NCI-H2081 (cell line): ENCODE measurements at places on chromosomes 7 and 10.

DNA sequence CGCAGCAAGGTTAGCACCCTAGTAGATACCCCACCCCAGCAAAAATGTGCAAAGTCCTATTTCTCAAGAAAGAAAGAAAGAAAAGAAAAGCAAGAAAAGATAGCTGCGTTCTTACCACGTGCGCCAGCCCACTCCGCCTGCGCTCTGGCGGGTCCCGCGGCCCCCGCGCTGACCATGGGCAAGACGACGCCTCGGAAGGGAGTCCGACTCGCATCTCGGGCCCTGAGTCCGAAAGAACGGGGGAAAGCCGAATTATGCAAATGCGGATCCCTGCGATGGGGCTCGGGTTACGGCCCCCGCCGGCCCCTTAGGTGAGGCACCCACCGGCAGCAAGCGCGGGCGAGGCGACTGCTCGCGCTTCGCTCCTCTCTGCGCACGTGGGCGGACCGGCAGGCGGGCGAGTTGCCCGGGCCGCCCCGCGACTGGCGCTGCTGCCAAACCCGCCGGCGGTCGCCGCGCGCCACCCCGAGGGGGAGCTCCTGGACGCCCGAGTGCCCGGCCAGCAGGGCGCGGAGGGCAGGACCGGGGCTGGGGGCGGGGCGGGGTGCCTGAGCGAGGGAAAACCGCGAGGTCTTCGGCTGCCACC is 2.4 kb upstream of the EGR2 start:
- DNase-seq = no peak

DNA sequence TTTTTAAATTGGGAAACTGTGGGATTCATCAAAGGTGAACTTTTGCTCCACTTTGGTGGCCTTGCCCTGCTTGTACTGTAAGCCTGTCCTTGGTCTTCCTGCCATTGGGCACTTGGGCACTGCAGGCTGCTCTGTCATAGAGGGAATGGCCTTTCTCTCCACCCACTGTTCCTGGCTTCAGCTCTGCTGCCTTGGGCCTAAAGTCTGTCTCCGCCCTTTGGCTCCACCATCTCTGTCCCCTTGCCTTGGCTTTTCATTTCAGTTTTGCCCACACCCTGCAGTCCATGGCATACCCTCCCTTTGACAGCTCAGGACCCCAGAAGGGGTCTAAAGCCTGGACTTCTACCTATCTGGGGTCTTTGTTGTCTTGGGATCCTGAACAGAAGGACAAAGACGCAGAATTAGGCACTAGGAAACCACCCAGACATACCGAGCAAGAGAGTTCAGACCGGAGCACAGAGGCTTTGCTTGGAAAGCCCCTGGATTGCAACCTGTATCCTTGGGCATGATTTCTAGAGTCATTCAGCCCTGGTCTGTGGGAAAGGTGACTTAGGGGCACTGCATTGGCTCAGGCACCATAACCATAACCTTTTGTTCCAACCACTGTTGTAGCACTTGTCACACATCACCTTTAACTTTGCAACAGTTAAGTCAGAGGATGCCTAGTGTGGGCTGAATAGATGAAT is 5.2 kb upstream of the ARHGAP22 start:
- no peak for DNase-seq

- DNase-seq = no peak
Observed at GRCh38 chr10:70982443-70982842, 94.1 kb upstream of the PCBD1 start.

- DNase-seq = no peak
Observed at GRCh38 chr7:155618708-155619633, 25.5 kb upstream of the RBM33 start.

- DNase-seq = no peak
Observed at GRCh38 chr10:47031901-47032465, 120.8 kb downstream of the PTPN20 start.

DNA sequence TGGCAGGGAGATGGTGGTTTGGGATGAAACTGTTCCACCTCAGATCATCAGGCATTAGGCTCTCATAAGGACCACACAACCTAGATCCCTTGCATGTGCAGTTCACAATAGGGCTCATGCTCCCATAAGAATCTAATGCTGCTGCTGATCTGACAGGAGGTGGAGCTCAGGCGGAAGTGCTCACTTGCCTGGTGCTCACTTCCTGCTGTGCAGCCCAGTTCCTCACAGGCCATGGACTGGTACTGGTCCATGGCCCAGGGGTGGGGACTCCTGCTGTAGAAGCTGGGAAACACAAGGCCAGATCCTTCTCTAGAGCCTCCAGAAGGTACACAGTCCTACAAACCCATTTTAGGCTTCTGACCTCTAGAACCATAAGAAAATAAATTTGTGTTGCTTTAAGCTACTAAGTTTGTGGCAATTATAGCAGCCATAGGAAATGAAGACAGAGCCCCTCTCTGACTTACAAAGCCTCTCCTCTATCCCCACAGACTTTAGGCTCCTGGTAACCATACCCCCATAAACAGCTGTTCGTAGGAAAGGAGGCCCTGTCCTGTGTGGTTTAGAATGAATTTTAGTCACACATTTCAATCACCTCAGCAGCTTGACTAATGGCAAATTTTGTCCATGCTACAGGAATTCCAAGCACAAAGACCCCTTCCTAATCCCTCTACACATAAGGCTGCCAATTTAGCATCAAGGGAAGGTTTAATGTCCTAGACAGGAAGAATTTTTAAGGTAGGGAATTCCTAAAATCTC is 206.1 kb upstream of the PHYHIPL start:
- DNase-seq = no peak

DNA sequence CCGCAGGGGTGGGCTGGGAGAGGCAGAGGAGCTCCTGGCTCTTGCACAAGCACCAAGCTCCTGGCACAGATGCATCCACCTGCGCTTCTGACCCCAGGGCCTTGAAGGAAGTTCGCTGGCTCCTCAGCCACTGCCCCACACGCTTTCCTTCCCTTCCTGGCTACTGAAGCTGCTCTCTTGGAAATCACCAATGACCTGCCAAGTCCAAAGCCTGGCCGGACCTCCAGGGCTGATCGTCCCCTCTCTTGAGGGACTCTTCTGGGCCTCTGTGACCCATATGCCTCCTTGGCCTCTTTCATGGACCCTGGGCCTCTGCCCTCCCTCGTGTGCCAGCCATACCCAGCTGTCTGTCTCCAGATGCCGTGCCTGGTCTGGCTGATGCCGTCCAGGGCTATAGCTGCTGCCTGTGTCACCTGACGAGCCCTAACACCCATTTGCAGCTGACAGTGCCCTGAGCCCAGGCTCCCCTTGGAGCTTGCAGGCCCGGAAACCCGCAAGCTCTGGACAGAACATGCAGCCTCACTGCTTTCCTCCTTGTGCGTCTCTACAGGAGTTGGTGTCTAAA is 113.4 kb downstream of the PRKAG2 start:
- no peak for DNase-seq

- no peak for DNase-seq
Observed at GRCh38 chr7:101066833-101067177, 18.5 kb upstream of the TRIM56 start.

GRCh38 chr7:97026715-97027426 is 2.2 kb upstream of the DLX5 start:
- DNase-seq = no peak

DNA sequence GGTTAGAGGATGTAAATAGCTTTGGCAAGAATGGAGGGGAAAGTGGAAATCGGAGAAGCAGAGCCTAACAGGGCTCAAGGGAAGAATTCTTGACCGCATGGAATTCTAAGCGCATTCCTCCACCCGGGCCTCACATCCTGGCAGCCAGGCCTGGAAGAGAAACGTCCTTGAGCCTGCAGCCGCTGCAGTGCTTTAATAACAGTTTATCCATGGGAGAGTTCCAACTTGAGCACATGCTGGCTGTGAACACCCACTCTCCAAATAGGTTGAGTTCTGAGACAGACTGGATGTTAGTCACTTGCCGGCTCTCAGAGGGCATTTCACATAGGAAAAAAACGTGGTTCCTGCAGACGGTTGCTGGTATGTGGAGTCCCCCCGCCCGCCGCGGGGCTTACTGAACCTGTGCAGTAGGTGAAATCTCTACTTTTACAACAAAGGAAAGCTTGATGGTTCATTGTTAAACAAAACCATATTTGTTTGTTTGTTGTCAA is 61.4 kb upstream of the STEAP1B start:
- DNase-seq = no peak

DNA sequence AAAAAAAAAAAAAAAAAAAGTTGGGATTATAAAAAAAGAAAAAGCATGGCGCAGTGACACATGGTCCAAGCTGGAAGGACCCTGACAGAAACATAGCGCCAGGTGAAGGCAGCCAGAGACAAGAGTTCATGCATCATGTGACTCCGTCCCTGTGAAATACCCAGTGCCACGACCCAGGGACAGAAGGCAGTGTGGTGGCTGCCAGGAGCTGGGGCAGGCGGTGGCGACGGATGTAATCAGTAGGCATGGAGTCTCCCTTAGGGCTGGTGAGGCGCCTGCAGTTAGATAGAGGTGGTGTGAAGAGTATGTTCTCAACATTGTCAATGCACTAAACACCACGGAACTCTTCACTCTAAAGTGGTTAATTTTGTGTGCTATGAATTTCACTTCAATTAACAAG is 43.9 kb downstream of the STK32C start:
- peak; percentile 2 for DNase-seq

DNA sequence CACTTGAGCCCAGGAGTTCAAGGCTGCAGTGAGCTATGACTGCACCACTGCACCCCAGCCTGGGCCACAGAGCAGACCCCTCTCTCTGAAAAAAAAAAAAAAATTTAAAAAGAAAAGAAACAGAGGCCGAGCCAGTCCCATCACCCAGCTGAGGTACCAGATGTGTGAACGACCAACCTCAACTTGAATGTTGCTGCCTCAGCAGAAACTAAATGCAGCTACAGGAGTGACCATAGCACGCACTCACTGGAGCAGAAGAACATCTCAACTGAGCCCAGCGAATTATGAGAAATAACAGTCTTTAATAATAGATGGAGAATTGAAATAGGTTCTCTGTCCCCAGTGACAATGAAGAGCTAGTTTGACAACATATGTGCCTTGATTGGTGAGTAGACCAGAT is 53.1 kb upstream of the ST8SIA6 start:
- DNase-seq = no peak

GRCh38 chr10:51700228-51700817 is 928 bp upstream of the CSTF2T start:
- peak; percentile 29 for DNase-seq

DNA sequence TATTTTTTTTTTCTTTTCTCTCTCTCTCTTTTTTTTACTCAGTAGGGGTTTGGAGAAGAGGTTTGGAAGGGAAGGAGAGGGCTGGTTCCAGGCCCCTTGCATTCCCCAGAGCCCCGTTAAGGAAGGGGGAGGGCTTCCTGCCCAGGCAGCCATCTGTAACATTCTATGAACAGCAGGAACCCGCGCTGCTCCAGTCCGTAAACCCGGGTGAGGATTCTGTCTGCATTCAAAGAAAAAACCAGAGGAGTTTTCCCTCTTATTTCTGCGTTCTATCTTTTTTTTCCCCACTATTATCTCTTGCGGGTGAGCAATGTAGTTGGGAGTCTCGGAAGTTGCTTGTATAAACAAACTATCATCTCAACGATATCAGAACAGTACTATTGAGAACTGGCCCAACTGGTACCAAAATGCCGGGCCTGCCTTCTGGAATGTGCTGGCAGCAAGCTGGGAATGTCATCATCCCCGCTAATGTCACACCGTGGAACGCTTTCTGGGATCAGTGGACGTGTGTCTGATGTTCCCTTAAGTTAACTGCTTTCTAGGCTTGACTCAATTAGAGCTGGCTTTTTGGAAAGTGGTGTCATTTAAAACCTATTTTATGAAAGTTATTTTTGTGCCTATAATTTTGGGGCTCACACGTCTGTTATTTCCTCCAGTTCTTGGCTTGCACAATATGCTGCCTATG is 153.1 kb upstream of the MEOX2 start:
- DNase-seq = no peak

GRCh38 chr10:92845921-92846320 is 2.4 kb upstream of the EXOC6 start:
- DNase-seq = no peak

GRCh38 chr7:150524018-150524417 is 9.3 kb downstream of the GIMAP7 start:
- no peak for DNase-seq

- DNase-seq = no peak
Observed at GRCh38 chr7:122438492-122438891, 133.9 kb upstream of the FEZF1 start.

DNA sequence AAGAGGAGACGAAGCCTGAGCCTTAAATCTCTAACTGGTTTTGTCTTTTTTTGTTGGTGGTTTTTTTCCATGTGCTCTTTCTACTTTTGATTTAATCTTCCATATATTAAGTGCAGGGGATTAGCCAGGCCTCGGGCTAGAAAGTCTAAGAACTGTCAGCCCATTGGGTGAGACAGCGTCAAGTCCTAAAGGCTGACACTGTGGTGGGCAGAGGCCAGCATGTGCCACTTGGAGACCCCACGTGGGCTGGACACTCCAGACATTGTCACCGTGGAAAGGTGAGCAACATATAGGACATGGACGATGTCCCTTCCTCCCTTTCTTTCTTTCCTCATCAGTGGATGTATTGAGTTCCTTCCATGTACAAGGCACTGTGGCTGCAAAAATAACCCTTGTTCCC is 129.3 kb downstream of the TMEM178B start:
- no peak for DNase-seq

DNA sequence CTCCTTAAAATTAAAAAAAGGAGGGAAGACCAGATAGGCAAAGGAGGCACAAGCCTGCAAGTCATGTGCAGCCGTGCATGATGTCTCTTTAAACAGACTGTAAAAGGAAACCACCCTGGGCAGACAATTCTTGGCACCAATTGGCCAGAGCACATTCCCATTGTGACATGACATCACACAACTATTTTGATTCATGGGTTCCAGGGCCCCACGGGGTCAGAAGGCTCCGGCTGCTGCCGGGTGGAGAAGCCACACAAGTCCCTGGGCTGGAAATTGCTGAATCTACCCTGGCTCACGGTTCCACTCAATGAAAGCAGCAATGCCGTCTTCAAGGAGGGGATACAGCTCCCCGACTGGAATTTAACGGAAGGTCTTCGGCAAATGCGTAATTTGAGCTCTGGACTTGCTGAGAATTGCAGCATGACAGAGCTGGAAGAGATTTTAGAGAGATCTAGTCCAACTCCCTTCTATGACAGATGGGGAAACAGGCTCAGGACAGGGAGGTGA is 140.5 kb downstream of the PRKAG2 start:
- DNase-seq = peak; percentile 91

- peak; percentile 83 for DNase-seq
Observed at GRCh38 chr7:96188174-96188581, 133.7 kb downstream of the SLC25A13 start.

GRCh38 chr7:102926783-102927140 is 14.0 kb downstream of the LRRC17 start:
- DNase-seq = no peak

DNA sequence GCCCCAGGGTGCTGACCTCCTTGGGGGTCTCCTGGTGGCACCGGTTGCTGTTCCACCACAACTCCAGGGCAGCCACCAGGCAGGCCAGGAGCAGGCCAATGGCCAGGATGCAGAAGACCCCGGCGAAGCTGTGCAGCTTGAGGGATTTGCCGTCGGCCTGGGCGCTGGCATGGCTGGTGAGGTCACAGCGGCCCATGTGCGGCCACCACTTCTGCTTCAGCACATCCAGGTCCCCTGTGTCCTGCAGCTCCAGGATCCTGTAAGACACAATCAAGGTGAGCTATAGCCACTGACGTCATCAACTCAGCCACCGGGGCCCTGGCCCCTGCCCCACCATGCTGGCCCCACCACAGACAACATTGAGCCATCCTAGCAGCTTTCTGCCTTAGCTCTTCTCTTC is 753.2 kb downstream of the GRID1 start:
- no peak for DNase-seq

GRCh38 chr7:148505645-148506375 is 84.8 kb upstream of the C7orf33 start:
- DNase-seq = no peak
